ENCODE measurements at places on chromosomes 13 and 19.

- no peak for DNase-seq
Observed at GRCh38 chr13:73000027-73000674, 58.7 kb upstream of the KLF5 start.

DNA sequence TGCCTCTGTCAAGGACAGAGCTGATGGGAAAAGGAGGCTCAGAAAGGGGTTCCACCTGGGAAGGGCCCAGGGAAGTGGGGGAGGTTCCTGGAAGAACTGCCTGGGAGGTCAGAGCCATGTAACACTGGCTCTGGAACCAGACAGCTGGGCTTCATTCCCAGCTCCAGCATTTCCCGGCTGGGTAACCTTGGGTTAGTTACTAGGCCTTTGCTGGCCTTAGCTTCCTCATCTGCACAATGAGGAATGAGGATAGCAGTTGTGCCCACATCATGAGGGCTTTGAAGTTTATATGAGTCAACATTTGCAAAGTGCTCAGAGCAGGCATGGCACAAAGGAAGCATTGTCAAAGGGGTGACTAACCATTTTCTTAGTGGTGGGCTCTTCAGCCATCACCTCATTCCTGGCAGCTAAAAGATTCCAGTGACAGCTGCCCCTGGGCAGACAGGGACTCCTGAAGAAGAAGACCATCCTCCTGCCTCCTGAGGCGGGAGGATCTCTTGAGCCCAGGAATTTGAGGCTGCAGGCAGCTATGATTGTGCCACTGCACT lies 1.7 kb upstream of the DNAJB1 start:
- DNase-seq: no peak

- DNase-seq: no peak
Observed at GRCh38 chr13:112113851-112114250, 46.9 kb downstream of the SOX1 start.

GRCh38 chr13:113907635-113908617 lies 44.0 kb upstream of the GAS6 start:
- DNase-seq: peak; percentile 59

- DNase-seq: no peak
Observed at GRCh38 chr19:47694466-47695273, 18.6 kb upstream of the EHD2 start.

DNA sequence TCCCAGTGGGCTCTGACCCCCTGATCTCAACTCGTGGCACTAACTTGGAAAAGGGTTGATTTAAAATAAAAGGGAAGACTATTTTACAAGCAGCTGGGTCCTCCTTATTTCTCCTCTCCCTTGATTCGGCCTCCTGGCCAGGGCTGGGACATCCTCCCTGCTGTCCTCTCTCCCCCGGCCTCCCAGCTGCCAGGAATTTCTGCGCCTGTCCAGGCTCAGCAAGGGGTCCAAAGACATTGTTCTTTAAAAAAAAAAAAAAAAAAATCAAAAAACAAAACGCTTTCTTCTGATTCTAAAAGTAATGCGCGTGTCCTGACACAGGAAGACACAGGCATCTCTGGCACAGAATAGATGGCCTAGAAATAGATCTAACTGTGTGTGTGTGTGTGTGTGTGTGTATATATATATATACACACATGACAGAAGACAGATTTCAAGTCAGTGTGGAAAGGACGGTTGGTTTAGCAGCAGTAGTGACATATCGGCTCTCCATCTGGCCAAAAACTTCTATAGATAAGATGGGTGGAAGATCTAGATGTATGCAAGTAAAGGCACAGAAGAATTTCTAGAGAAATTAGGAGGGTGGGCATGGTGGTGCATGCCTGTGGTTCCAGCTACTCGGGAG lies 12.3 kb upstream of the LENG8 start:
- DNase-seq: no peak

DNA sequence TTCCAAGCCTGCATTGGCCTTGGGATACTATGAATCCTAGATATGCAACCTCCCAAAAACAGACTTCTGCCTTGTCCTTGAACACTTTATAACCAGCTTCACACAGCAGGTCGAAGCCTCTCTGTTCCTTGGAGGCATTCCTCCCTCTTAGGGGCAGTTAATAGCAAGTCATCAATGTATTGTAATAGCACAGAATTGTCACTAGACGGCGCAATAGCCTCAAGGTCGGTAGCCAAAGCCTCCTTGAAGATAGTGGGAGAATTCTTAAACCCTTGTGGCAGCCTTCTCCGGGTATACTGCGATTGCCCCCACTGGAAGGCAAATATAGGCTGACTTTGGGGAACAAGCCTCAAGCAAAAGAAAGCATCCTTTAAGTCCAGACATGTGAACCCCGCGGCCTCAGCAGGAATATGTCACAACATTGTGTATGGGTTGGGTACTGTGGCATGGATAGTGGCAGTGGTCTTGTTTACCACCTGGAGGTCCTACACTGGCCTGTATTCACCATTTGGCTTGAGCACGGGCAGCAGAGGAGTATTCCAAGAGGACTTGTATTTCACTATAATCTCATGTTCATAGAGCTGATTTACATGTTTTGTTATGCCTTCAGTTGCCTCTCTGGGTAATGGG lies 61.1 kb downstream of the ZNF431 start:
- DNase-seq: no peak

- DNase-seq: no peak
Observed at GRCh38 chr13:98310485-98311199, 133.6 kb upstream of the RNF113B start.

- DNase-seq: no peak
Observed at GRCh38 chr19:43351998-43352746, 1.3 kb upstream of the CD177 start.

DNA sequence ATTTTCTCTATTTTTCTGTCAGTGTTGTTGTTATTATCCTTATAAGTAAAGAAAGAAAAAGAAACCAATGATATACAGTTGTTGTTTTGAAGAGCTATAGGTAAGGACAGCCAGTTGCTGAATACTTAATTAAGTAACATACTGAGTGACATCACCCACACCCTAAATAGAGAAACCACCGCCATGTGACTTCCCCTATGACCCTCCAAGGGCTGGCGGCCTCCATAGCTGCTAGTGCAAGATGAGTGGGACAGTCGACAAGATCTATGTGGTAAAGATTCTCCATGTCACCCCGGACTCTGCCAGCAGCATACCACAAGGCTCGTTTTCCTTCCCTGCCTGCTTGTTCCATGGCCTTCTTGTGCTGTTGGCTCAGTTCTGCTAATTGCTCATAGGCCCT lies 221.1 kb downstream of the DNAJC15 start:
- no peak for DNase-seq

- no peak for DNase-seq
Observed at GRCh38 chr13:50291611-50292010, 276.4 kb downstream of the KCNRG start.

DNA sequence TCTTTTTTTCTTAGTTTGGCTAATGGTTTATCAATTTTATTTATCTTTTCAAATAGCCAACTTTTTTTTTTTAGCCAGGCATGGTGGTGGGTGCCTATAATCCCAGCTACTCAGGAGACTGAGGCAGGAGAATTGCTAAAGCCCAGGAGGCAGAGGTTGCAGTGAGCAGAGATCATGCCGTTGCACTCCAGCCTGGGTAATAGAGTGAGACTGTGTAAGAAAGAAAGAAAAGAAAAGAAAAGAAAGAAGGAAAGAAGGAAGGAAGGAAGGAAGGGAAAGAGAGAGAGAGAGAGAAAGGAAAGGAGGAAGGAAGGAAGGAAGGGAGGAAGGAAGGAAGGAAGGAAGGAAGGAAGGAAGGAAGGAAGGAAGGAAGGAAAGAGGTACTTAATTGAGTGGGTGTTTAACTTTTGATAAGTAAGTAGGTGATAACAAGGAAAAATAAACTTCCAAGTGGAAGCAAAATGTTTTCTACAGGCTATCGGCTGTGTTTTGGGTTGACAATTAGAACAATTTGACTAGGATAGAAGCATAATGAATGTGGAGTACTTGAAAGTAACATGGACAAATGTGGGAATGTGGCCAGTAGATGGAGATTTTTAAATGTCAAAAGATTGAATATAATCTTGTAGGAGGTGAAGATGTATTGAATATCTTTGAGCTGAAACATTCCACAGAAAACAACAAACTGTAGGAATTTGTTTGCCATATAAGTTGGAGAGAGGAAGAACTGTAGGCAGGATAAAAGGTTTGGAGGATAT lies 62.8 kb upstream of the MYO16 start:
- no peak for DNase-seq

GRCh38 chr19:50580970-50581634 lies 12.9 kb upstream of the LRRC4B start:
- DNase-seq: no peak

DNA sequence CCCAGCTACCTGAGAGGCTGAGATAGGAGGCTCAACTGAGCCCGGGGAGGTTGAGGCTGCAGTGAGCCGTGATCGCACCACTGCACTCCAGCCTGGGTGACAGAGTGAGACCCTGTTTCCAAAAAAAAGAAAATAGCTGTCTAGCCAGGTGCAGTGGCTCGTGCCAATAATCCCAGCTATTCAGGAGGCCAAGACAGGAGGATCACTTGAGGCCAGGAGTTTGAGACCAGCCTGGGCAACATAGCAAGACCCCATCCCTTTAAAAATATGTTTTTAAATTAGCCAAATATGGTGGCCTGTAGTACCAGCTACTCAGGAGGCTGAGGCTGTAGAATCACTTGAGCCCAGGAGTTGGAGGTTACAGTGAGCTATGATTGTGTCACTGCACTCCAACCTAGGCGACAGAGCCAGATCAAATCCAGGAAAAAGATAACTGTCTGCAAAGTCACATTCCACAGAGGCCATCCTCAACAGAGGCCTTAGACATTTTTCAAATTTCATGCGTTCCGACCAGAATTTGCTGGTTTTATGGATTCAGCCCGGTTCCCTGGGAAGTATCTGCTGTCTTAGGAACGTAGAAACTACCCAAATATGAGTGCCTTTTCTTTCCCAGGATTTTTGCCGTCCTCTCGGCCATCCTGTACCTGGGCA lies 58.7 kb upstream of the USE1 start:
- no peak for DNase-seq

GRCh38 chr13:109764470-109765291 lies 21.7 kb downstream of the IRS2 start:
- no peak for DNase-seq

Data from BJ (cell line).